Fibroblast of villous mesenchyme (primary cell): ENCODE measurements at places on chromosomes 1 and 21.

DNA sequence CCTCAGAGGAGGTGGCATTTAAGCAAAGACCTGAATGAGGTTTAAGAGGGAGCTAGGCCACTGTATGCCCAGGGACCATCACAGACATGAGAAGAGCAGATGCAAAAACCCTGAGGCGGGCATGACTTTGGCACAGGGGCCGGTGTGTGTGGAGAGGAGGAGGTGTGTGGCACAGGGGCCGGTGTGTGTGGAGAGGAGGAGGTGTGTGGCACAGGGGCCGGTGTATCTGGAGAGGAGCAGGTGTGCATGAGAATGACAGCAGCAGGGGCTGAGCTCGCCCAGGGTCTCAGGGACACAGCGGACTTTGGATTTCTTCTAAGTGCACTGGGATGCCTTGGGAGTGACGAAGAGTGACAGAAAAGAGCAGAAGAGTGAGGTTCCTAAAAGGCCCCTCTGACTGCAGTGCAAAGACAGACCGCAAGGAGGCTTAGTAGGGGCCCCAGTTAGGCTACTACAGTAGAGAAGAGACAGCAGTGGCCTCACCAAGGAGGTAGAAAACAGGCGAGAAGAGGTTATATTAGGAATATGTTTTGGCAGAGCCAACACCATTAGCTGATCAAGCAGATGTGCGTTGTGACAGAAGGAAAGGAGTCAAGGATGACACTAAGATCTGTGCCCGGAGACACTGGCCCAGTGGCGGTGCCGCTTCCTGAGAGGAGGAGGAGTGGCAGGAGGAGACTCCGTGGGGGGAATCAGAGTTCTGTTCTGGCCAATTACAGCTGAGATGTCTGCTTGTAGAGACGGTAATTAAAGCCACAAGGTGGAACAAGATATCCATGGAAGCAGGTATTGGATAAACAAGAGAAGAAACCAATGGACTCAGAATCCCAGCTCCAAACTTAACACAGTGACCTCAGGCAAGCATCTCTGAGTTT, 18.4 kb downstream of the ZBTB17 start:
- no peak for DNase-seq

GRCh38 chr1:101365186-101365585, 128.4 kb downstream of the S1PR1 start:
- DNase-seq, result no peak

GRCh38 chr21:35819134-35819533, 241.2 kb downstream of the SETD4 start:
- no peak for DNase-seq

- DNase-seq, result no peak
These were observed 5.3 kb downstream of the KRTAP10-1 start for GRCh38 chr21:44534688-44535087.

DNA sequence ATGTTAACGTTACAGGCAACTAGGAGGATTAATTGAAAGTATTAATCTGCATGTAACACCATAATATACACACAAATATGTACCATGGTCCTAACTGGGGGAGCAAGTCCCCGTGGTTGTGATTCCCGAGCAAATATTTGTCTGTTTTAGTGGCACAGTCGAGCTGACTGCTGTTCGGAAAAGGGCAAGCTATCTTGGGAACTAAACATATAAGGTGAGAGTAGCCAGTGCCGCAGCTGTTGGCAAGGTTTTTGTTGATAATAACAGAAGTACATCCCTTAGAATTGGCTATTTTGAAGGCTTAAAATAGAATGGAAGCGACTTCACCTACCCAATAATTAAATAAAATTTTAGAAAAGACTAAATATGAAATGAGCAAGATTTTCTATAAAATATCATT, 45.5 kb downstream of the UCHL5 start:
- no peak for DNase-seq

GRCh38 chr1:17494114-17494729, 45.3 kb upstream of the ARHGEF10L start:
- DNase-seq, result peak; percentile 61

DNA sequence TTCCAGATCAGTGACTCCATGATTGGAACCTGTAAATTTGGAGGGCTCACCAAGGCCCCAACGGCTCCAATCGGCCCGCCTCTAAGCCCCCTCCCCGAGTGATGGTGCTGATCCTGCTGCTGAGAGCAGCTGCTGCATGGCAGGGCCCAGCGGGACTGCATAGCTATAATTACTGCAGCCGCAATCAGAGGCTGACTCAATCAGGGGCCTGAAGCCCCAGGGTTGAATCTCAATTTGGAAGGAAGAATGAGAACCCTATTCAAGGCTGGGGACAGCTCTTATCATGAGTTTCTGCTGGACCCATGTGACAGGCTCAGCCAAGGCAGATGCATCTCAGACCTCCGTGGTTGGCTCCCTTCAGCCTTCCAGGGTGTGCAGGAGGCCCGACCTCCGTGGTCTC, 42.8 kb upstream of the MAGOH start:
- no peak for DNase-seq

- DNase-seq, result peak; percentile 65
These were observed 19.0 kb upstream of the SUMO3 start for GRCh38 chr21:44836666-44837471.

DNA sequence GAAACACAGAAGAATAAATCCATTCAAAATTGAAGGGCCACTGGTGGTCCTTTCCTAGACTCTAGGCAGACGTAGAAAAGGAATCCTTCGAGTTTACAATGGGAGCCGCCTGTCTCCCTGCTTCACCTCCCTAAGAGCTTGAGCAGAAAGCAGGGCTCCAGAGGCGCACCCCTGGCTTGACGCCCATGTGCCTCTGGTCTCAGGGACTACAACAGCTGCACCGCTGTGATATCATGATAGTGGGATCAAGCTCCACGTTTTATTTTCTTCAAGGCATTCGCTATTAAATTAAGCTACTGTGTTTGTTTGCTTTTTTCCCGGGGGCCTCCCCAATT, 403 bp upstream of the C1orf122 start:
- DNase-seq, result no peak

- no peak for DNase-seq
These were observed 96.7 kb upstream of the TMPRSS2 start for GRCh38 chr21:41604583-41605041.

DNA sequence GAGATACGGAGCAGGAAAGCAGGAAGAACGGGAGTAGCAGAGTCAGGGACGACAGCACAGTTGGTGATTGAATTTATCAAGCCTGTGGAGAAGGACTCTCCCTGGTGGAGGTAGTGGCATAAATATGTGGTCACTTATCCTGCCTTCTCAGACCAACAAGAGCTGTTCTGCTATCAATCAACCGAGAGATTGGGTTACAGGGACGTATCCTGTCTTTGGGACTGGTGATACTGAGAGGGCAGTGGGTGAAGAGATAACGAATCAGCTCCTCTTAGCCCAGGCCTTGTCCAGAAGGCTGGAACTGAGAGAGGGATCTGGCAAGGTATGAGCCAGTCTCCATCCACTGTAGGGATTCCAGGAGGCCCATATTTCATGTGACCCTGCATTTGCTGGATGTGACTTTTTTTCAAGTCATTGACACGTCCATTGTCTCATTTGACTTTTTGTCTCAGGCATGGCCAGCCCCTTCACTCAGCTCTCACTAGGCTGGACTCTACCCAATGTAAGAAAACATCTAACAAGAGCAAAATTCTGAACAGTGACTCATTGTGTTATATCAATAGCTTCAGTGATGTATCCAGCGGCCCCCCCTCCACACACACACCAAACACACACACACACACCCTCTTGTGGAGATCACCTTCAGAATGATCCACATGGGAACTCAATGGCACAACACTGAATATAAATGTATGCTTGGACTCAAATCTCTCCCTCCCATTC, 11.3 kb downstream of the C1orf116 start:
- no peak for DNase-seq

DNA sequence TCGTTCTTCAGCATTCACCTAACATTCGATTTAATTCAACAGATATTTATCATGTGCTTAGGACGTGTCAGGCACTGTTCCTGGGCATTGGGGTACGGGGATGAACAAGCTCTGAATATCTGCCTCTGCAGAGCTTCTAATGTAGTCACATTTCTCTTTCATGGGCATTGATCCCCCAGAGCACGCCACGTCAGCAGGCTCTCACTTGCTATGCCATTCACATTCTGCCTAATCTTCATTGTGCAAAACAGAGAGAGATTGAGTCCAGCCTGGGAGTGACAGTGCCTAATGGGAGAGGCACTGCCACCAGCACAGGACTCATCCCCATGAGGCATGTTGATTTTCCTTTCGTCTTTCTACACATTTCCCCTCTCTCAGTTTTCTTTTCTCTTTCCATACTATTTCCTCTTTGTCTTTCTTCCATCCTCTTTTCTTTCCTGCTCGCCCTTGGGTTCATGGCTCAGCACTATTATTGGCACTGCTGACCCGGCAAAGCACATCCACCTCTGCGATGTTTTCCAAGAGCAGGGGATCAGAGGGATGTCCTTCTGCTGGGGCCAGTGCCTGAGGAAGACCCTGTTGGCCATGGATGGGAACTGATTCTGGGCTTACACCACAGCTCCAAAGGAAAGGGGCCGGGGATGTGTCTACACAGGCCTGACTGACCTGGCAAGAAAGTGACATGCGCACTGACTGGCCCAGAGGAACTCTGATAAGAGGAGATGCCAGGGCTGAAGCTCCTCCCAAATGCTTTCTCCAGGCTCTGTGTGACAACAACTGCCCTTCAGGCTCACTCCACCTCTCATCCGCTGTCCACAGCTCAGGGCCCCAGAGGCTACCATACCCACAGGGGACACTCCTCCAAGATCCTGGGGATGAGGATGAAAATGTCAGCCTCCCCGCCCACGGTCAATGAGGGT, 195.9 kb downstream of the TOMM20 start:
- DNase-seq, result no peak

GRCh38 chr1:183870351-183871077, 65.6 kb downstream of the RGL1 start:
- DNase-seq, result peak; percentile 39

- no peak for DNase-seq
These were observed 42.7 kb downstream of the TAS1R2 start for GRCh38 chr1:18816808-18817207.

DNA sequence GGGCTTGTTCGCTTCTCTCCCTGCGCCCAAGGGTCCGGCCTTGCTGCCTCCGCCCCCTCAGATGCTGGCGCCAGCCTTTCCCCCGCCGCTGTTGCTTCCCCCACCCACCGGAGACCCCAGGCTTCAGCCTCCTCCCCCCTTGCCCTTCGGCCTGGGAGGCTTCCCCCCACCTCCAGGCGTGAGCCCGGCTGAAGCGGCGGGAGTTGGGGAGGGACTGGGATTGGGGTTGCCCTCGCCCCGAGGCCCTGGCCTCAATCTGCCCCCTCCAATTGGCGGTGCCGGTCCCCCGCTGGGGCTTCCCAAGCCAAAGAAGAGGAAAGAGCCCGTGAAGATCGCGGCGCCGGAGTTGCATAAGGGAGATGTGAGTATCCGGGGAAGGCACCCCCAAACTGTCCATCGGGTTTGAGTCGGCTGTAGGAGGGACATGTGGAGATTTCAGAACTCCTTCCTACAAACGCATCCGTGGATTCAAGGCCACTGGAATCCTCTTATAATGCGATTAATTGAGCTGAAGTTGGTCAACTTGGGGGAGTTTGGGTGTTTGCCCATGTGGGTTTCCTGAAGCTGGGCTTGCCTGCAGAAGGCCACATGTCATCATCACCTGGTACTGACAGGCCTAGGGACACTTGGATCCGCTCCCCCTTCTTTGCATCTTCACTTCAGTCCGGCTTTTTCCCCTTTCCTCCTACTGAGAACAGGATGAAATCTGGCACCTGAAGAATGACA, 707 bp downstream of the PRCC start:
- peak; percentile 34 for DNase-seq

GRCh38 chr1:67094191-67094590, 40.2 kb upstream of the SLC35D1 start:
- no peak for DNase-seq

DNA sequence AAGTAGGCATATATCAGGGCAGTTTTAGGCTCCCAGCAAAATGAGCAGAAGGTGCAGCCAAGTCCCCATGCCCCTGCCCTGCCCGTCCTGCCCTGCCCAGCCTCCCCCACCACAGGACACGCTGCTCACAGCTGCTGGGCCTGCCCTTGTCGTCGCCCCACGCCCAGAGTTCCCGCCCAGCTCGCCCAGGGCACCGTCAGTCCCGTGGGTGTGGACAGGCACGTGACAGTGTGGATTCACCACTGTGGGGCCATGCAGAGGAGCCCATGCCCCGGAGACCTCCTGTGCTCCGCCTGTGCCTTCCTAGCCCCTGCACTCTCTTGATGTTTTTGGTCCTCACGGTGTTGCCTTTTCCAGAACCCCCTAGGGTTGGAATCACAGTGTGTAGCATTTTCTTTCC, 7.0 kb downstream of the FAAP20 start:
- DNase-seq, result no peak

GRCh38 chr1:206557636-206558473, 50.5 kb downstream of the RASSF5 start:
- no peak for DNase-seq

- DNase-seq, result no peak
These were observed 30.8 kb downstream of the MRPL37 start for GRCh38 chr1:54230507-54231339.

DNA sequence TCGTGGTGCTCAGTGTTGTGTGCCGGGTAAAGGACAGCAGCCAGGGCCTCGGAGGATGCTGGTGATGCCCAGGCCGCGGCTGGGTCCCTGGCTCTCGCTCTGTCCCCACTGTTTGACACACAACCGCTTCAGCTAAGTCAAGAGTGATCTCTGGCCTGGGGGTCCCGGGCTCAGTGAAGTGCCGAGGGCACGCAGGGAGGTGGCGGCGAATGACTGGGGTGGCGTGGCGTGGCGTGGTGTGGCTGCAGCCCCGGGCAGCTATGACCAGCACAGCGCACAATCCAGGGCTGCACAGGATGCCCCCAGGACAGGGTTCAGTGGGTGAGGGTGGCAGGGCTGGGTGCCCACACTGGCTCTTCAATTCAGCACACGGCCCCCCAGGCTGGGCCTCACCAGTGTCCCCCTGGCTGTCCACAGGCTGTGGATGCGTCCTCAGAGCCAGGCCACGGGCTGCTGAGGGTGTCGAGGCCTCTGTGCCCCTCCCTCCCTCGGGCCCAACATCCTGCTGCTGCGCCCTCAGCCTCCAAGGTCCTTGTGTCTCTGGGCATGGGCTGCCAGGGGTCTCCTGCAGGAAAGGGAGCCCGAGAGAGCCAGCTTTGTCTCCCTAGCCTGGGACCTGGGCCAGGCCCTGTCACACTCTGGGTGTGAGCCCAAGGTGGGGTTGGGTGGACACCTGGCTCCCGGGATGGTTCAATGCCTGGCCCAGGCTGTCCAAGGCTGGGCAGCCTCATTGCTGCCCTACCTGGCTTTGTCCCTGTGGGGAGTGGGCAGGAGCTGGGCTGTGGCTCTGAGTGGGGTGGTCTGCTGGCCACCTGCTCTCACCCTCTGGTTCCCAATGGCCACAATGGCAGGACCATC, 12.0 kb upstream of the SKI start:
- no peak for DNase-seq

- DNase-seq, result peak; percentile 52
These were observed 9.6 kb upstream of the AMY2B start for GRCh38 chr1:103561643-103562395.

- no peak for DNase-seq
These were observed 60.8 kb upstream of the PRKACB start for GRCh38 chr1:84083307-84083706.

DNA sequence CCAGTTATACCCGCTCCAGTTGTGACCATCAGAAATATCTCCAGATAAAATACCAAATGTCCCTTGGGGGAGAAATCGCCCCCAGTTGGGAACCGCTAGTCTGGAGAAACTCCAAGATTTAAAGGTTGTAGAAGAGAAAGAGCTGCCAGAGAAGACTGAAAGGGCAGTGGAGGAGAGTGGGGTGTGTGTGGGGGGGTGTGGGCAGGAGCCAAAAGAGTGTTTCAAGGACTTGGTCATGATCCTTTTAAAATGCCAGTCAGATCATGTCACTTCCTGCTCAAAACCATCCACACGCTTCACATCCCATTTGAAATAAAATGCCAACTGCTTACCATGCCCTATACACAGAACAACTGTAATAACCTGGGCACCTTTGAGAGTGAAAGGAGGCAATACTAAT, 3.4 kb upstream of the HEYL start:
- DNase-seq, result no peak
